ENCODE measurements at places on chromosomes 7 and 10.

GRCh38 chr7:44310221-44310848, 15.1 kb downstream of the CAMK2B start:
- no peak for DNase-seq

- no peak for DNase-seq
Measured at GRCh38 chr10:20740120-20740519, 157.0 kb downstream of the NEBL start.

- no peak for DNase-seq
Measured at GRCh38 chr10:14884082-14884481, 5.4 kb downstream of the SUV39H2 start.

DNA sequence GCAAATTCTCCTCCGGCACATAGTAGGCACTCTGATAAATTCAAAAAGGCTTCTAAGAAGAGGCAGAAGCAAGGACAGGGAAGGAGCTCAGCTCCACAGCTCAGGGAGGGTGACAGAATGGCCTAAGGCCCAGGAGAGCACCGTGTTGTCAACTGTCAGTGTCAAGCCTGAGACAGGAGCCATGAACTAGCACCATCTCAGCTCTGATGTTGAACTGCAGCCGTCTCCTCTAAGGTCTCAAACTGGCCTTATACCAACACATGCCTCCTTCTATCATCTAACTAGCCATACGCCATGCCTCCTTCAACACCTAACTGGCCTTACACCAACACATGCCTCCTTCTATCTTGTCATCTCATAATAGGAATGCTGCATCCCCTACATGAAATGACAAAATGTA, 73.0 kb downstream of the IGF2BP3 start:
- DNase-seq, result no peak

DNA sequence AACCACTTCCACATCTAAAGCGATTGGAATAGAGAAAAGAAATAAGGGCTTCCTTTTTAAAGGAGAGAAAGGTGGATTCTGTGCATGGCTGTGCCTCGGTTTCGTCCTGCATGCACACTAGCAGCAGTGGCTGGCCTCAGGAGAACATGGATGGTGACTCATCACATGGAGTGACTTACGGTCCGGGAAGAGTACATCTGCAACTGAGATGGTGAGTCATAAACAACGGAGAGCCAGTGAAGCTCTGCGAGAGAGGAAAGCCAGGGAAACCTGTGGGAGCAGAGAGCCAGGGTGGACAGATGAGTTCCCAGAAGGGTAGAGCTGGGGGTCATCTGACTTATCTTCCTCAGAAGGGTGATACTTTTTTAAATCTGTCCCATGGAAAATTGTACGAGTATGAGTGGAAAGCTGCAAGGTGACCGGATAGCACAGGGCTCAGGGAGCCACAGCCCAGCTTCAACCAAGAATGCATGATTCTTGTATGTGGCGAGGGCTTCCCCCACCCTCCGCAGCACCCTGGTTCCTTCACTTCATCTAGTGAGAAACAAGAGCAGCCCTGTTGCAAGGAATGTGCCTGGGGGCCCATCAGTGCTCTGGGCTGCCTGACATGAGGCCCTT, 259.1 kb downstream of the KLF6 start:
- no peak for DNase-seq

DNA sequence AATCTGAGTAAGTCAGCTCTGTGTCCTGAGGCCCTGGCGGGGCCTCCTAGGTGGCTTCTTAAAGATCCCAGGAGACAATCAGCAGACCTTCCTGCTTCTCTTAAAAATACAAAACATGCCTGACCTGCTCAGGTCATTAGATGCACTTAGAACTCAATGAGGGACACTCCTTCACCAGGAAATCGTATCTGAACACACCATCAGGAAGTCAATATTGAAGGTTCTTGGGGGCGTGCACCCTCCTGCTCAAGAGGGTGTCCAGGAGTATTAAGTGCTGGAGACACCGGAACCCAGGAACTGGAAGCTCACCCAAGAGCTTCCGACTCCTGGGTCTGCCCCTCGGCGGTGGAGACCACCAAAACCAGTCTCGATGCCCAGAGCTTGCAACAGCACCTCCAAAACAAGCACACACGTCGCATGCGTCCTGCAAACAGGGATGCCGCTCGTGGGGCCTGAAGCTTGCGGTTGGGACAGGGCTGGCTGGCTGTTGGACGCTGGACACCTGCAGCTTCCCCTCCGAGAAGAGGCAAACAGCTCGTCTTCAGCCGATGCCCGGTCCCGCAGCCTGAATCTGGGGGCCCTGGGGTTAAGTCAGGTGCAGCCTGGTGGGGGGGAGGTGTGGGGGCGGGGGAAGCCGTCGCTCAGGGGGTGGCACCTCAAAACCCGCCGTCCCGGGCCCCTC, 803 bp downstream of the RAPGEF5 start:
- no peak for DNase-seq

DNA sequence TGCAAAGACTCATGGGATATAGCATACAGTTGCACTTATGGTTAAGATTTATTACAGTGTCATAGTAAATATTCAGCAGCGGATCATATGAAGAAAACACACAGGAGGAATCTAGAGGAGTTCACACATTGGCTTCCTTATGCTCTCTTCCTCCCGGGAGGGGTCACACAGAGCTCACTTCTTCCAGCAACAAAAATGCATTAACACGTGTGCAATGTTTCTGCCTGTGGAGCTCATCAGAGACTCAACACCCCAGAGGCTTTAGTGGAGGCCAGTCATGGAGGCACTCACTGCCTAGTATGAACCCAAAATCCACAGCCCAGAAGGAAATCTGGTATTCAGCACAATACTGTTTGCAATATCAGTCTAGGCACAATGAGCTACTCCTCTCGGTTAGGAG, 202.8 kb upstream of the PRSS1 start:
- no peak for DNase-seq

- DNase-seq, result no peak
Measured at GRCh38 chr7:93203496-93203895, 22.8 kb downstream of the HEPACAM2 start.

GRCh38 chr10:30284865-30285594, 64.0 kb downstream of the MTPAP start:
- no peak for DNase-seq

- no peak for DNase-seq
Measured at GRCh38 chr7:157153260-157153659, 14.5 kb downstream of the UBE3C start.

DNA sequence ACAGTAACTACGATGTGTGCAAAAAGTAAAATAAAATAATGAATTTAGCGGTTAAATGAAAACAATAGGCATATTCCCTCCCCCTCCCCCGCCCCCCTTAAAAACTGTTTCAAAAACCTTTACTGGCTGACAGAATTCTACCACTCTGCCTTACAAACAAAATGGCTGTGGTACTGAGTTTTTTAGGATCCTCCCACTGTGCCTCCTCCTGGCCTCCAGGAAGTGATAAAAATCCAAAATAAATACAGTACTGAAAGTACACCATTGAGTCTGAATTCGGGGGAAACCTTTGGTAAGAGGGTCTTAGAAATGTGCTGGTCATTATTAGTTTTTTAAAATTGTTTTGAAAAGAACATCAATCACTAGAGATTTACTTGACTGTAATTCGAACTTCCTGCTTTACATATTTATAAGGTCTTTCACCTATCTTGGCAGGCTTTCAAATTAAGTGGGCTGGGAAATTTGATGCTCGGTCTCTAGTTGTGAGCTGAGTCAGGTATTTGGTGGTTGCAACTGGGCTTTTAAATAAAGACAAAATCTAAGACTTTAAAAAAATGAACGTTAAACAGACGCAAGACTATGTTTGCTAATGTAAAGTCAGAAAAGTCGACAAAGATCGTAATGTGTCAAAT, 32.5 kb upstream of the EPC1 start:
- DNase-seq, result no peak

- DNase-seq, result no peak
Measured at GRCh38 chr7:140403878-140404564, at the start of gene RAB19. Gene RAB19 (plus strand): TSS chr7:140404058. CDS start chr7:140407647, 3,589 bp downstream.

DNA sequence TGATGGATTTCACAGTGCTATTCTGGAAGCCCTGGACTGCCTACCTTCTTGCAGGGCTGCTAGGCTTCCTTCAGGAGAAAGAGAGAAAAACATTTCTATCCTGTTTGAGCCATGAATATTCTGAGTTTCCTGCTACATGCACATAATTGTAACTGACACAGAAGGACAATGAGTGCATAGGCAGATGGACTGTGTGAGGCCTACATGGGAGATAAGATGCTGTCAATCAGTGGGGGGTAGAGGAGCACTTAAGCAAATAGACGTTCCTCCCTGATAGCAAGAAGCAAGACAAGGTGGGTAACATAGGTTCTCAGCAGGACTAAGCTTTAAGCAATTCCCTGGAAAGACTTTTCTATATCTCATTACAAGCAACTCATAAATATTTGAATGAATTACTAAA, 11.6 kb downstream of the ALDH18A1 start:
- no peak for DNase-seq

DNA sequence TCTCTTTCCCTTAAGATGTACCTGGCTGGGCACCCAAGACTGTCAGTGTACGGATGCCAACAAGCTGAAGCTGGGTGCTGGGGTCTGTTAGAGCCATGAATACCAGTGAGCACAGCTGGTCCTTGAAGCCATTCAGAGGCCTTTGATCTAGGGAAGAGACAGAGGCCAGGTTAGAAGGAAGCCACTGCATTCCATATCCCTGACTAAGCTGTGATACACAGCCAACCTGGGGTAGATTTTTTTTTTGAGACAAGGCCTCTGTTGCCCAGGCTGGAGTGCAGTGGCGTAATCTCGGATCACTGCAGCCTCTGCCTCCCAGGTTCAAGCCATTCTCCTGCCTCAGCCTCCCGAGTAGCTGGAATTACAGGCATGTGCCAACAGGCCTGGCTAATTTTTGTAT, 20.8 kb downstream of the ZDHHC16 start:
- DNase-seq, result no peak

DNA sequence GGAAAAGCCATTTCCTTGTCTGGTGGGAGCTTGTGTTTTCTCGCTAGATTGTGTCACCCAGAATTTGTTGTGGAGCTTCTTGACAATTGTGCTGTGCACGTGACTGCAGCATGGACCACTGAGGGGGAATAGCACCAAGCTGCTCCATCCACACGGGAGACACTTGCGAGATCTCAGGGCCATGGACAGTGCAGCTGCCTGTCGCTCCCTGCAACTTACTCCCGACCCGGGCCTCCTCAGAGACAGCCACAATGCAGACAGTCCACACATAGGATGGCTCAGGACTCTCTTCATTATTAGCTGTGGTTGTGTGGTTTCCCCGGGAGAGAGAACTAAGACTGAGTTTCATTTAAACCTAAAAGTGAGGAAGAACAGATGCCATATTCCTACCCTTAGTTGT, 673.2 kb upstream of the GALNT17 start:
- DNase-seq, result no peak

DNA sequence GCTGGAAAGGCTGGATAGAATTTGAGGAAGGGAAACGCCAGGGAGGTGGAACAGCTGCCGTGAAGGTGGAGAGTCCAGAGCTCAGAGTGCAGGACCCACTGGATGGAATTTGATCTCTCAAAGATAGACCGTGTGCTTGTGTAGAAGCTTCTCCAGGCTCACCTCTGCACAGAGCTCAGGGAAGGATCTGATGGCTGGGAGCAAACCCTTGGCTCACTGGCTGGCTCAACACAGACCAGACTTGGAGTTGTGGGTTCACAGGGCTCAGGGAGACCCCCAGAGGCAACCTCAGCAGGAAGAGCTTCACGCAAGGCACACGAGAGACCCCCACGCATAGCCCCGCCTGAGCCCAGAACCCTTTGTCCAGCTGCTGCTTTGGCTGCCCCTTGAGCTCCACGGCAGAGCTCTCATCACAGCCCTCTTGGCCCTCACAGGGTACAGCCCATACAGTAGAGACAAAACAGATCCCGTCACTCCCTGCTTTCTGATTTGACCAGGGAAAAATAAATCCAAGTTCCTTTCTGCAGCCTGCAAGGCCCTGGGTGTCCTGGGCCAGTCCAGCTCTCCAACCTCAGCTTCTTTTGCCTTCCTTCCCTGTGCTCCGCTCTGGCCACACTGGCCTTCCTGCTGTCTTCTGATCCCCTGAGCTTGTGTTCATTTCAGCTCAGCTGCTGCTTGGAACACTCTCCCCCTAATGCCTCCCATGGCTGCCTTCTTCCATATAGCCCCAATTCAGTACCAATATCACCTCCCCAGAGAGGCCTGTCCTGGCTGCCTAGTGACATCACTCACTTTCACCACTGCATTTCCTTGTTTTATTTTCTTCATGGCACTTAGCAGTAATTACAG, 26.3 kb downstream of the GHRHR start:
- DNase-seq, result no peak

DNA sequence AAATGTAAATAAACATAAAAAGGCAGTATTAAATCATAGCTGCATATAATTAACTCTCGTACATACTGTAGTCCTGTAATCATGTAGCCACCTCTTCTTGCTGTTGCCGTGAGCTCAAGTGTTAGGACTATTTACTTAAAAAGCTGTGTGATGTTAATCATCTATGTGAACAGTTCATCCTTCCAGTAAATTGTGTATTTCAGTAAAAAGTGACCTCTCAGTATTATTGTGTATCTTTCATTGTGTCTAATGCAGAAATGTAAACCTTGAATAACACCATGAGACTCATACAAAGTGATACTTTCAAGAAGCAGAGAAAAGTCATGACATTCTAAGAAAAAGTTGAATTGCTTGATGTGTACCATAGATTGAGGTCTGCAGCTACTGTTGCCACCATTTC, 38.0 kb downstream of the ADD3 start:
- no peak for DNase-seq

GRCh38 chr7:130845581-130846085, 111.6 kb upstream of the KLF14 start:
- no peak for DNase-seq

DNA sequence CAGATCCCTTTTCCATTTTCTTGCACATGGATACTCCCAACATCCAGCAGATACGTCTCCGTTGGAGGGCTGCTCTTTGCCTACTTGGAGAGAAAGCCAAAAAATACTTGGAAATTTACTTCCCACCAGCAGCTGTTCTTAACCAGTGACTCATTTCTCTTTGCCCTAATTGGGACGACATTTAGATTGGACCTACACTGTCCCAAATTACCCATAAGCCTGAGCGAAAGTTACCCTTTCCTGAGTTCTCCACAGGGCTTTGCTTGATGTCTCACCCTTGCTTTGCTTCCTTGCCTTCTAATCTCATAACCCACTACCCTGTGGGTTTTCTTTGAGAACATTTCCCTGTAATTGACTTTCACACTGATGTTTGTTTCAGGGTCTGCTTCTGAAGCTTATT, 48.1 kb downstream of the SAMD8 start:
- DNase-seq, result no peak

DNA sequence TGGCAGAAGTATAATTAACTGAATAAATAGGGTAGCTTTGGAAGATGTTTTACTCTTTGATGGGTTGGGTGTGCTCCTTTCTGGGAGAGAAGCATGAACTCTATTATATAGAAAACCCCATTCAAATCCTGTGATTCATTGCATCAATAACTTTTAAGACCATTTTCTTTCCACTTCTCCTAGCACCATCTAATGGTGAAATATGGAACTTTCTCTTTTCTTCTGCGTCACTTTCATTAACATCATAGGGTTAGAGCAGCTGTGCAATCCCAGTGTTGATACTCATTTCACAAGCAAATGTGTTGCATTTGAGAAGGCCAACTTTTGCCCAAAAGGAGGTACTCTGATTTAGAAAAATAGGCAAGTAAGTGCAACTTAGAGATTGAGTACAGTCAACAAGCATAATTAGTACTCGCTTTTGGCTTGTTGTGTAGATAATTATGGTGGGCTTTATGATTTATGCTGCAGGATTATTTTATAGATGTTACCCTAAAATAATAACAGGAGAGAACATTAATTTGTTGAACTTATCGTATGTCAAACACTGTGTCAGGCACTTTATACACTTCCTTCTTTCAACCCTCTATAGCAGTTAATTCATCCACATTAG, 92.9 kb downstream of the CPED1 start:
- peak; percentile 2 for DNase-seq

Data from HL-60 (cell line).